ENCODE measurements at places on chromosomes 1 and 21.
A peak's percentile ranks its signal among the peaks of the same experiment; 100 is the strongest.

DNA sequence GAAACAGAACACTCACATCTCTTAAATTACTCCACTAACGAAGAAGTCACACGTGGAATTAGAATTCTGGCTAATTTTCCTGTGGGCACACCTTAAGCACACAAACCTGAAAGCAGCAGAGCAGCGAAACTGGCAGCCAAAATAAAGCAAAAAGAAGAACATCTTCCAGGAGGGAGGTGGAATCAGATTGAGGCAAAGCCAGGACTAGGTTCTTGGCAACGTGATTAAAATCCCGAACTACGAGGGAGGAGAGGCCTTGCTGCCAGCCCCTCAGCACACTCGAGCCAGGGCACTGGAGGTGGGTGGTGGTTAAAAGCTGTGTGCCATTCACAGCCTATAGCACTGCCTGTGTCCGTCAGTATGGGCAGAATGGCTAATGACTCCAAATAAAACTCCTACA, 58.0 kb downstream of the HIVEP3 start:
- no peak for DNase-seq

GRCh38 chr1:45198185-45198584, 8.2 kb downstream of the ZSWIM5 start:
- DNase-seq, result no peak

DNA sequence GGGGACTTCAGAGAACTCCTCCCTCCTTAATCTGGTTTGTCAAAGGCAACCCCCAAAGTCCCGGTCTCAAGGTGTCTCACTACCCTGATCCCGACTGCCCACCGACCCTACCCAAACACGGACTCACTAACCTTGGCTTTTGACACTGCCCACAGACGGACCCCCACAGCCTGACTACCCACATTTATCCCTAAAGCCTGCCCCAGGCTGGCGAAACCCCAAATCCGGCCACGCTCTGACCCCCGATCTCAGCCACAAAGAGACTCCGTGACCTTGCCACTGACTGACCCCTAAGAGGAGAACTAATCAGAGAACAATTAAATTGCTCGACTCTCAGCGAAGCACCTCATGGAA, 5.2 kb downstream of the ID3 start:
- no peak for DNase-seq

DNA sequence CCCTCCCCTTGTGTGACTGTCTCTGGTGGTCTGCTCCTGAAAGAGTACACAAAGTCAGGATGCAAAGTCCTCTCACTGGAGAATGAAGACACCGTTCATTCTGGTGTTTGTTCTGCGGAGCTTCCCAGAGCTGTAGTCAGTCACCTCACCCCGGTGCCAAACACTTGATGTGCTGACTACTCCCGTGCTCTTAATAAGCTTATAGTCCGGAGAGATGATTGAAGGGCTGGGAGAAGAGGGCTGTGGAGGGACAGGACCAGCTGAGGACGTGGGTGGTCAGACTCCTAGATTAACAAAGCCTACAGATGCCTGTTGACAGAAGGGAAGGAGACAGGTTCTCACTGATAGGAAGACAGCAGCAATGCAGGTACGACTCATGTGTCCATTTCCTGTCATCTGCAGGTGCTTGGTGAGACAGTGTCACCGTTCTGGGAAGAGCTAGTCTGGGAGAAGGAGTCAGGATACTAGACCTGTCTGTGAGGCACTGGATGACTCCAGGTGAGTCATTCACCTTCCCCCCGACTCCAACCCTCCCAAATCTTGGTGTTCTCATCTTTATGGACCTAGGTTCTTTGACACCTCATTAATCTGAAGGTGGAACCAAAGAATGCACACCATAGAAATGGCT, 40.4 kb upstream of the LRRN2 start:
- no peak for DNase-seq

DNA sequence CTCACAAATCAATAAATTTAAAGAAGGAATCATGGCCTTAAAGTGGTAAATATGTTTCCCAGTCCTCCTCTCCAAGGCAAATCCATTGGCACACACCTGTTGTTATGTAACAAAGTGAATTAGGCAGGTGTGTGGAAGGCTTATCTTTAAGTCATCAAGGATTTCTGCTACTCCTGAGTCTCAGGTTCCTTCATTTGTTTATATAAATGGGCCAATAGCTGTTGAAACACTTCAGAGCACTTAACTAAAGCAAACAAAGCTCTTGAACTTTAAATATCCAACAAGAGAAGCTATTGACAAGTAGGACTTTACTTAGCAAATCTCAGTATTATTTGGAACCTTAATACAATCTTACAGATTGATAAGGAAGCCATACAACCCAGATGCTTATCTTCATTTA, 99.3 kb upstream of the ESRRG start:
- DNase-seq, result no peak

- no peak for DNase-seq
Measured at GRCh38 chr1:119859647-119860046, 36.7 kb downstream of the ADAM30 start.

GRCh38 chr1:58398714-58399113, 147.8 kb downstream of the OMA1 start:
- DNase-seq, result no peak

GRCh38 chr21:44606495-44606894, 5.4 kb upstream of the KRTAP10-8 start:
- no peak for DNase-seq

GRCh38 chr1:157703981-157704380, 3.4 kb upstream of the FCRL3 start:
- no peak for DNase-seq

DNA sequence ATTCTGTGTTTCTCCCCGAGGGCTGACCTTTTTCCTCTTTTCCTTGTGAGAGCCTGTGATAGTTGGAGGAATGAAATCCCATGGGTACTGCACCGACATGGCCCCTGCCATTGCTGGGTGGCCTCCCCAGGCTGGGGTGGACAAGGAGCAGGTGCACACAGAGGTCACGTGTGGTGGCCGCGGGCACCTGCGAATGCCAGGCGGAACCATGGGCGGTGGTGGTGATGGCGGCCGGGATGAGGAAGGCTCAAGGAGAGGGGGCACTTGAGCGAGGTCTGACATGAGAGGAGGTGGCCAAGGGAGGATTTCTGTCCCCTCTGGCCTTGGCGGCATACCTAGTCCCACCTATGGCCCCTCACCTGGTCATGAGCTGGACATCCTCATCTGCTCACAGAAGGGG, 69.6 kb downstream of the AJAP1 start:
- DNase-seq, result no peak

GRCh38 chr21:29237110-29238052, 61.3 kb upstream of the BACH1 start:
- DNase-seq, result no peak

DNA sequence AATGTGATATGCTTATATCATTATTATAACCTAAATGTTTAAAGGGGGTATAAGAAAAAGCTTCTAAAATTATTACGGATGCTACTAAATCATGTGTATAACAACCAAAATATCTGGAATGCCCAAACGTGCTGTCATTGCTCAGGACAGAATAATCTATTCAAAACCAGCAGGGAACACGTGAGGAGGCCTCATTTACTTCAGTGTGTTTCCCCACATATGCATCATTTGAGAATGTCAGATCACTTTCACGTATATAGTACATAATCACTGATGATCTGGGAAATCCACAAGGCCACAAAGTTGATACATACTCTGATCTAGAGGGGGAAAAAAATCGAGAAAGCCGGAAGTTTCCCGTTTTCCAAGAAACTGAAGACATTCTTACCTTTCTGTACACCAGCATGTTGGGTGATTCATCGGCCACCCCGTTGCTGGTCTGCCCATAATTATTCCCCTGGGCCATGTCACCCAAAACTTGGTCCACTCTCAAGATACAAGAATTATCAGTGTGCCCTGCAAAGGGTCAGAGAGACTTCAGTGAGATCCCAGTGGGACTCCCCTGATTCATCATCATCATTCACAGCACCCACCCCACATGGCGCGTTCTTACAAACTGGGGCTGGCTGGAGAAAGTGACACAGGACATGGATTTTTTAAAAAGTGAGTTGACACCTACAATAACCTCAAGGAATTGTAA, 1.5 kb downstream of the RGS7 start:
- DNase-seq, result no peak

GRCh38 chr1:170388489-170388888, 143.5 kb upstream of the GORAB start:
- DNase-seq, result no peak

DNA sequence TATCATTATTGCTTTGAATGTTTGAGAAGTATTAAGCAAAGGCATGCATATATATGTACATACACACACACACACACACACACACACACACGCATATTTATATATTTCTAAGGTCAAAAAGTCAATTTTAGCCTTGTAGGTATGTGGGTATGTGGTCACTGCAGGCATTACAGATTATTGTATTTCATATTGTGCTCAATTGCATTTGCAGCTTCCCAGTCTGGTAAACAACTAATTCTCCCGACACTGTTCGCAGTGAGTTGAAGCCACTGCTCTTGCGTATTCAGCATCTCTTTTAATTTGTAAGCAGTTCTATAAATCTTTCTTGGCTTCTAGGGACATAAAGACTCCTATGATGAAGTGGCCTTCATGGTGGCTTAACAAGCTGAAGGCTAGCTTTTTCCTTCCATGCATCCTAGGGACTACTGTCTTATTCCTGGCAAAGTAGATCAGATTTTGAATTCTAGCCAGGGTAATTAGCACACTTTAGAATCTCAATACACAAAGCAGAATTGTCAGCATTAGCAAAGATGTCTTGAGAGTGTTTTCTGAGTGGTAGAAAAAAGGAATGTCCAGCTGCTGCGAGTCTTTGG, 368.6 kb upstream of the NEGR1 start:
- DNase-seq, result no peak

DNA sequence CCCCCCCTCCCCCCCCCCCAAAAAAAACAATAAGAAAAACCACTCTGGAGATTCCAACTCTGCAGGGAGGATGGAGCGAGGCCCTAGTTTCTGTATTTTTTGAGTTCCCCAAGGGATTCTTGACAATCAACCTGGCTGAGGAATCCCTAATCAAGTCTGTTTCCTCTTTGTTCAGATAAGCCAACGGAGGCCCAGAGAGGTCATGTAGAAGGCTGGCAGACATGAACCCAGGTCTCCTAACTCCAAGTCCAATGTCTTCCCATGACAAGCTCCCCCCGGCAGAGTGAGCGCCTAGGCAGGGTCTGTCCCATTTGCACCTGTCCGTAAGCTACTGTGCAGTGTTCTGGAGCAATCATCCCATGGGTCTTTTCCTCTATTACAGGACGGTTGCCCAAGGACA, 39.5 kb downstream of the LRRC71 start:
- no peak for DNase-seq

DNA sequence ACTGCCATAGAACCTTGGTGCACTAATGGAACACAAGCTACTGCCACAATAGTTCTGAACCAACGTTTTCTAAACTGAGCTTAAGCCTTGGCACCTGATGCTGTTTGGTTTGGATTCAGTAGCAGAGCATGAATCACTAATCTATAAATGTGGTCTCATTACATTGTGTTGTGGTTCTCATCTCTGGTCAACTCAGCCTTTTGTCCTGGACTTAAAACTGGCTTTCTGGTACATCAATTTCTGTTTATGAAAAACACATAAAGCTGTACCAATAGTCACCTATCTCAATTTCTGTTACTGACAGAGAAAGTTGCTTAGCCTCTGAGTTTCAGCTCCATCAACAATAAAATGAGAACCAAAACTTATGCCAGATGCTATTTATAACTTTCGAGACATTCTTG, 197.5 kb upstream of the KIAA0040 start:
- no peak for DNase-seq

DNA sequence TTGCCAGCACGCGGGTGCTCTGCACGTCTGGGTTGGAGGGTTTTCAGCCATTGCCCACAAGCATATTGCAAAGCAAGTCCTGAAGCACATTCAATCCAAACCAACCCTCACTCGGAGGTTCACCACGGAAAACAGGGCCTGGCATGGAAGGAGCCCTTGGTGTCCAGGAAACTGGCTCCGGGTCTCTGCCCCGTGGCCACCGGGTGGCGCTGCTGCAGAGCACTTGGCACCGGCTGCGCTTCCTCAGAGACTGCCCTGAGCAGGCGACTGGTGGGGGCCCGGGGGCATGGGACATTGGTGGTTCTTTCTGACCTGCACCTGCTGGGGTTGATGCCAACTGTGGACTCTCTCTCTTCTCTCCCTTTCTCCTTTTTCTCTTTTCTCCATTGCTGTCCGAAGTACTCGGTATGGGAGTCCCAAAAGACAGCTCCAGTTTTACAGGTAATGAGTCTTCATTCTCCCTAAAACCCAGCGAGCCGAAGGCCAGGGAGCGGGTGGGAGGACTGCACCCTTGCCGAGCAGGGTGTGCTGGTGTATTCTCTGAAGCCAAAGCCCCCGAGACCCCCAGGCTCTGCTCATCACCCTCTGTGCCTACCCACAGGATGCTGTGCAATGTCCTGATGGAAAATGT, 4.1 kb upstream of the KCNAB2 start:
- DNase-seq, result peak; percentile 15

GRCh38 chr1:26417111-26417759, 6.6 kb downstream of the LIN28A start:
- peak; percentile 89 for DNase-seq

- peak; percentile 49 for DNase-seq
Measured at GRCh38 chr1:67338642-67339041, 31.0 kb downstream of the IL12RB2 start.

DNA sequence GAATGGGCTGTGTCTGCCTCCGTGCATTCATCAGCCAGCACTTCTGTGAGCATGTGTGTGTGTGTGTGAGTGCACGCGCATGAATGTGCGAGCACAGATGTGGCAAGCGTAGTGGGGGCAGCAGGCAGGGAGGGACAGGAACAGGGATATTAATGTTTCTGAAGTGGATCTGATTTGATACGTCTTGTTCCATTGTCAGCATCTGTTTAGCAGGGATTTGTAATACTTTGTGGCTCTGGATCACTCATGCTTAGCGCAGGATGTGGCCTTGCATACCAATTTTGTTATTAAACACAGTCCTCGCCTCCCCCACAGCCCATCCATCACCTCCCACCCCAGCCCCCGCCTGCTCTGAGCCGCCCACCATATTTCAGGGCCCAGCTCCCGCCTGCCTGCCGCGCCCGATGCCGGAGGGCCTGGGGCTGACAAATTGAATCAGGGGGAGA, 52.4 kb downstream of the TMEM53 start:
- no peak for DNase-seq

GRCh38 chr1:238658763-238659162, 727.6 kb upstream of the CHRM3 start:
- DNase-seq, result no peak

- no peak for DNase-seq
Measured at GRCh38 chr1:157695417-157695816, 5.2 kb downstream of the FCRL3 start.

GRCh38 chr1:237877631-237878030, 13.1 kb downstream of the ZP4 start:
- no peak for DNase-seq

DNA sequence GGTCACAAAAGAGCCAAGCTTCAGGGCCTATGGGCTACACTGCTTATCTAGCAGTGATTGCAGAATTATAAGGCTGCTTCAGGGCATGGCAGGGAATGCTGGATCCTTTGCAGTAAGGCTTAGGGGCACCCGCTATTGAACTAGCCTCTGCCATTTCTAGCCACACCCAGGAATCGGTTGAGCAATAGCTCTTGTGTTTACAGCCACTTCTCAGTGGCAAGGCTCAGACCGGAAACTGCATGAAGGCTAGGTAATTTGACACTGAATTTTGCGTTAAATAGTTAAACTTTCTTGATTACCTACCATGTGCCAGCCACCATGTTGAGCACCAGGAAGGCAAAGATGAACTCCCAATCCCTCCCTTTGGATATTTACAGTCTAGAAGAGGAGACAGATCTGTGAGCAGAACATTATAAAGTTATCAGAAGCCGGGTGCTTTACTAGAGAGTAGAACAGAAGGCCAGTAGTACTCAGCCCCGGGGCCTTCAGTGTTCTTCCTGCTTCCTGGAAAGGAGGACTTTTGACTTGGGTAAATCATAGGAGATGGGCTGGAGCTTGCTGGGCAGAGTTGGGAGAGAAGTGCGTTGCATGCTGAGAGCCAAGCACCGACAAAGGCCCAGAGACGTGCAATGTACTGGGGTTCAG, 98.6 kb upstream of the LPGAT1 start:
- no peak for DNase-seq

Measured in stimulated activated CD4-positive, alpha-beta T cell treated with anti-CD3 and anti-CD28 coated beads, Interleukin-4, amount 100 ng/mL, for 24 hours (primary cell).